ENCODE measurements at places on chromosomes 7 and 10.

GRCh38 chr10:132098539-132099388 is 33.0 kb downstream of the JAKMIP3 start:
- DNase-seq: no peak

DNA sequence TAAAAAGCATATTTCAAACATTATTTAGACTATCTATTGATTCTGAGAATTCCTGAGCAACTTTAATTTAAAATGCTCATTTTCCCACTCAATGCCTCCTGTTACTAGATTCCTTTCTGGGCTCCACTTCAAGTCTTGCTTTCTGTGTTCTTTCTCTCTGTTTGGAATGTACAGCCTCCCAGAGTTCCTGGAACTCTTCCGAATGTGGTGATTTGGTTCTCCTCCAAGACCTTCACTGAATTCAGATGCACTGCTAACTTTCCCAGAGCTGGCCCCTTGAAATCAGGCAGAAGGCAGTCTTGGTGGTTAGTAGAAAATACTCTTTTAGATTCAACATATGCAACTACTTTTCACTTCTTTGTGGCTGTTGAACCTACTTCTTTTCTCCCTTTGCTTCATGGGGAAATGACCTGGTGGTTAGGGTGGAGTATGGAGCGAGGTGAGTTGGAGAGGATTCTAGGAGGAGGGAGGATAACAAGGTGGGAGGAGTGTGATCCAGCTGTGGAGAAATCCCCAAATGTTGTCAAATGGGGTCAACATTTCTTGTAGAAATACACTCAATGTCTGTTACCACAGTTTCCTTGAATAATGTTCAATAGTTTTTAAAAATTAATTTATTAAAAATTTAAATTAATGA is 27.9 kb upstream of the CCDC7 start:
- DNase-seq: no peak

DNA sequence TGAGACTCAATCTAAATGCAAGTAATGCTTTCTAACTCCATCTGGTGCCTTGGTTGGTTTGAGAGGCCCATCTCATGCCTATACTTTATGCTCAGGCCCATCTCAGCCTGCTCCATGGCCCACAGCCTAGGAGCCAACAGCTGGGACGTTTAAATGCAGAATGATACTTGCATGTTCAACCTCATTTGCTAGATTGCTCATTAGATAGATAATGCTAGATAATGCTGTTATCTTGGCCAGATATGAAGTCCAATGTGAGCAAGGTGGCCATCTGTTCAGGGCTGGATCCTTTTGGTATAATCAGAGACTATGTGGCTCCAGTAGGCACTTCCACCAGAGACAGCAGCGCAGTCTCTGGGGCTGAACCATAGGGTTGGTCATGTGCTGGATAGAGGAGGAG is 321.6 kb upstream of the PHYHIPL start:
- no peak for DNase-seq

- no peak for DNase-seq
Observed at GRCh38 chr7:51040787-51041186, 258.1 kb upstream of the GRB10 start.

DNA sequence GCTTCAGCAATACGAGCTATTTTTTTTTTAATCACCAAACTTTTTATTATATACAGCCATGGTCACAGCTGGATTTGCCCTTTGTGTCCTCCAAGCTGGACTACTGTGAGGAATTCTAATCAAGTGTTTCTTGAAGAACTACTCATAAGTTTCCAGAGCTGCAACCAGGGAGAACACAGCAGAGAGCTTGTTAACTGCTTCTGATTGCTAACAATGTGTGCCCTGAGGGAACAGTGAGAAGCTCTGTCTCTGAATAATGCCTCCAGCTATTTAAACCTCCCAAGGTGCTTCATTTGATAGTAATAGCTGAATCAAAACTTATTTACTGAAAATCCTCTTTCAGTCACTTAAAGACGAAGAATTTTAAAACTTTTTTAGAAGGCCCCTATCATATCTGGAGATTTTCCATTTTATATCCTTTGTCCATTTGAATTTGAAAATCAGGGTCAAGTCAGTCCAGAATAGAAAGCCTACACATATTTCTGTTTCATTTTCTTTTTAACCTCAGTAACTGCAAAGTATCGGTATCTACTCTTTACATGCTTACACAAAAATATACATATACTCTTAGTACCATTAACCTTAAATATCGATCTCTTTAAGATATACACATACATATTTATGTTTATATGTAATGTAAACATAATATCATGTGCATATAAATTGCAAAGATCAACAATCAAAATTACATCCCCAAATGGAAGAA is 1024.2 kb downstream of the GRM8 start:
- DNase-seq: no peak

GRCh38 chr10:9305018-9305655 is 1250.6 kb downstream of the GATA3 start:
- no peak for DNase-seq

DNA sequence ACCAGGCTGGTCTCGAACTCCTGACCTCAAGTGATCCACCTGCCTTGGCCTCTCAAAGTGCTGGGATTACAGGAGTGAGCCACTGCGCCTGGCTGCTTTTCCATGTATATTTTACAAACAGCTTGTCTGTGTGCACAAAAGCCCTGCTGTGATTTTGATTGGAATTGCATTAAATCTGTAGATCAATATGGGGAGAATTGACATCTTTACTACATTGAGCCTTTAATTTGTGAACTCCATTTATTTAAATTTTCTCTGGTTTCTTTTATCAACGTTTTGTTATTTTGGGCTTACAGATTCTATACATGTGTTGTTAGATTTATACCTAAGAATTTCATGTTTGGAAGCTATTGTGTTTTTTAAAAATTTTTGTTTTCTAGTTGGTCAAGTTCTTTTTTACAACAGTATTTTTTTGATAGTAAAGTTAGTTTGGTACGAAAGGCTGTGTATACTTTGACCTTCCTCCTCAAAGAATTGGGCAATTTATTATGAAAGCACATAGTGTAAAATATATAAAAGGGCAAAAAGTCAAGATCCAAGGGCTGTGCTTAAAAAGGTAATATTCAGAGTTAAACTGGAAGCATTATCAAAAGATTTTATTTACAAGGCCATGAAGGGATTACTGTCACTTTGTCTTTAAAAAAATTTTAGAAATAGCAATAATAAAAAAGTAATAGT is 92.8 kb downstream of the STK31 start:
- no peak for DNase-seq

- no peak for DNase-seq
Observed at GRCh38 chr10:104230490-104230889, 1.7 kb downstream of the CFAP43 start.

DNA sequence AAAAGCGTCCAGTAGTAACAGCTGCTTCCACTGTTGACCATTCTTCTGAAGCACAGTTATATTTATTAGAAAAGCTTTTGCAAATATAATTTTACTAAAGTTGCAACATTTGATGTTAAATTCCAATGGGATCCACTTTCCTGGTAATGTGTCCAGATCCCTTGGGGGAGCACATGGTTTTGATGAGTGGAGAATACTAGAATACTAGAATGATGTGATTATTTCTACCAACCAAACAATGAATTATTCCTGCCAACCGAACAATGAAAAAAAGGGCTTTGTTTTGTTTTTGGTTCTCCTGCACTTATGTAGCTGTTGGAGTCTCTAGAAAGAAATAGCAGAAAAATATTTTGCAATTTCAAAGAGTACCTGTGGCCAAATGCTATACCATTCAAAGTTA is 59.1 kb downstream of the BPGM start:
- DNase-seq: no peak

DNA sequence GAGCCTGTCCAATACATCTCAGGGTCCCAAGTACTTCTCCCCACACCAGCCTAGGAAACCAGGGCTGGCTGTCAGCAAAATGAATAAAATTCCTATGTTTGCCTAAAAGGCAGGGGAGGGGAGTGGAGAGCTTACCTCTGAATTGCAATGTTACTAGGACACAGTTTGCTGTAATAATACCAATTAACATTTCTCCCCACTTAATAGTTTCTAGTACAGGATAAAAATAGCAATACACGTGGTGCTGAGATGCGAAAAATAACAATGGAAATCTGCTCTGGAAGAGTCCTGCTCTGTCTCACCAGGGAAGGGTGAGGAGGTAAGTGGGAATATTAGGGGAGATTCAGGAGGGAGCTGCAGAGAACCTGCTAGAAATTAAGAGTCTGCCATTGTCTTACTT is 112.3 kb downstream of the PLXNA4 start:
- no peak for DNase-seq

- DNase-seq: peak; percentile 31
Observed at GRCh38 chr10:33132626-33133025, 174.6 kb upstream of the ITGB1 start.

DNA sequence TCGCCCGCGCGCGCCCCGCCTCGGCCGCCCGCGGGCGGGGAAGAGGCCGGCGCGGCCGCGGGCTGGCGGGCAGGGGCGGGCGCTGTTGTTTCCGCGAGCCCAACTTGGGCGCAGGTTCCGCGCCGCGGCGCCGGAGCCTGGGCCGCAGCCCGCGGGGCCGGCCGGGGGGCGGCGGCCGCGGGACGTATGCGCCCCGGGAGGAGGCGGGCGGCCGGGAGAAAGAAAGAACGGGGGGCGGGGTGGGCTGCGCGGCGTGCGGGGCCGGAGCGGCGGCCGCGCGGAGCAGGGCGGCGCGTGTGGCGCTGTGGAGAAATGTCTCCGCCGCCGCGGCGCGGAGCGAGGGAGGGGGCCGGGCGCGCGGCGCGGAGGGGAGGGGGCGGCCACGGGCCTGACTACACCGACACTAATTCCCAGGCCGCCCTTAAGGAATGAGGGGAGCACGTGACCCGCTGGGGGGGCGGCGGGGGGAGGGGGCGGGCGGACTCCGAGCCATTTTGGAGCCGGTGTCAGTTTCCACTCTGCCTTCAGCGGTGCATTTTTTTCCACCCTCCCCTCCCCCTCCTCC is at the start of gene BMI1:
TSS of gene BMI1 (plus strand) at position 509 of the 565 bp plus-strand sequence. CDS start 5,351 bp downstream, outside the sequence.
- peak; percentile 56 for DNase-seq

- no peak for DNase-seq
Observed at GRCh38 chr10:3747984-3748383, 37.0 kb downstream of the KLF6 start.

- no peak for DNase-seq
Observed at GRCh38 chr10:93255546-93255945, 181.9 kb downstream of the CYP26A1 start.

GRCh38 chr7:81068-81925 is 111.1 kb upstream of the FAM20C start:
- DNase-seq: no peak

DNA sequence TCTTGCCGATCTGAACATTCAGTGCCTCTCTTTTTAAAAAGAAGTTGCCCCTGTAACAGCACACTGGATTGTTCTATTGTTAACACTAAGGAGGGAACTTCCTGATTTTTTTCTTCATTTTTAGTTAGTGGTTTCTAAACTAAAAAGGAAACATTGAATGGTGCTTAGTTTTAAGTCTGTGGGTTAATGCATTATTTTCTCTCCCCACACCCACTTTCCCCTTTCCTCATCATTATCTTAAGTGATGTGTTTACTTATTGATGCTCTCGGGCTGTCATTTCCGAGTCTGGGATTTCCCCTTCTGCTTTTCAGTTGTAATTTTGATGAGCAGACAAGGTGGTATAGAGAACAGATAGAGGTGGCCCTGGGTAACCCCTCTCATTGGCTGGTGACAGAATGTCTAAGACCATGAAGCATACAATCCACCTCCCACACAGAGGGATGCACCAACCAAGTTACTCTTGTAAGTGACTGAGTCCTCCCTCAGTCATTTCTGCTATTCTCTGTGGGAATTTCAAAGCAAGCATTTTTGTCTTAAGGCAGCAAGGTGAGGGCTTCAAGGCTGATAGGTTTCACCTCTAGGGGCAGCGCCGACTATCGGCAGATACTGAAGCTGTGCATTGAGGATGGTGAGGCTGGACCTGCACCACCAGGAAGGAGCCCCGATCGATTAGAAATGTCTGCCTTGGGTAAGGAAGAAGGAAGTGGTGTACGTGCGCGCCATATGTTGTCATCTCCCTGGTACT is 49.5 kb downstream of the CHN2 start:
- no peak for DNase-seq

DNA sequence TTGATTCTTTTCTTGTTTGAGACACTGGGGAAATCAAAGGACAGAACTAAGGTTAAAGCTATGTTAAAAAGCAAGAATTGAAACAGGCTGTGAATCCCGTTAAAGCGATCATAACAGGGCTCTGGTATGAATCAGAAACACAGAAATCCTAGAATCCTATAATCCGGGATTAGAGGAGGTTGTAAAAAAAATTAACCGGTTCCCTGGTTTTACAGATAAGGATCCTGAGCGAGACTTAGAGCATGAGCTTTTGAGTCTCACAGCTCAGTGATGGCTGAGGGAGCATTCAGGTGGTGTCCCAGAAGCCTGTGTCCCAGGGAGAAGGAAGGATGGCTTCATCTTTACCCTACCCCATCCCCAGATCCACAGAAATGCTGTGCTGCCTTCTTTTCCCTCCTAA is 461.3 kb downstream of the PAXIP1 start:
- DNase-seq: no peak

DNA sequence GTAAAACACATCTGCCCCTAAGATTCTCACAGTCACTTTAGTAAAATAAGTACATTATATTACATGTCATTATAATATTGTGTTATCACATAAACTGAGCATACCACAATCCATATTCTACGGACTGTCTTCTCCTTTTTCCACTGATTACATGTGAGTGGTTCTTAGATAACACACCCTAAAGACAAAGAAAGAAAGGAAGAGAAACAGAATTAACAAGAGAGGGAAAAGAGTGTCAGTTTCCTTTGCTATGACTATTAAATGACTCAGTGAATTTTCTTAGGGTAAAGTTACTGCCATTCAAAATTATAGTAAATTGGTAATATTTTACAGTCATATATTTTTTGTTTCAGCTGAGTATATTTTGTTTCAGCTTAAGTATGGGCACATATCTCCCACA is 268.3 kb downstream of the TWIST1 start:
- no peak for DNase-seq

DNA sequence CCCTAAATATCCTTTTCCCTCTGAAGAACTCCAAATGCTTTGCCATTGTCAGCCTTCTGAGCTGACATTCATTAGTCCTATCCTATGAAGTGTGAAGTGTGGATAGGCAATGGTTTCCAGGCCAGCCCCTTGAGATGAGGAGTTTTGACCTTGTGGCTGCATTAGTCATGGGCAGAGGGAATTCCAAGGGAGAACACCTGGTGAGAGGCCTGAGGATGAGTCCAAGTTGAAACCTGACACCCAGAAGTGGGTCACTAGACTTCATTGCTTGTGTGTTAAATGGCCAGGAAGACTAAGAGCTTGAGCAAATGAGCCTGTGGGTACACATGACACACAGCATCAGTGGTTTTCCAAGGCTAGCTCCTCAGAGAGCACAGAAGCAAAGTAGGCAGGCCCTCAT is 260.8 kb downstream of the SKAP2 start:
- DNase-seq: no peak

GRCh38 chr7:155844019-155844453 is 31.8 kb upstream of the SHH start:
- no peak for DNase-seq

- DNase-seq: no peak
Observed at GRCh38 chr7:20299647-20300312, 30.9 kb upstream of the ITGB8 start.

GRCh38 chr10:120949609-120950031 is 98.5 kb downstream of the WDR11 start:
- DNase-seq: no peak

All from activated T-cell treated with anti-CD3 and anti-CD28 coated beads for 1 hour (primary cell).